Activated CD4-positive, alpha-beta T cell treated with anti-CD3 and anti-CD28 coated beads, Interleukin-2, Interleukin-4, amounts not matched to agents 100 ng/mL and 50 ng/mL, durations not matched to agents 16 hours and 8 hours (primary cell): ENCODE measurements at places on chromosomes 5 and 9.

DNA sequence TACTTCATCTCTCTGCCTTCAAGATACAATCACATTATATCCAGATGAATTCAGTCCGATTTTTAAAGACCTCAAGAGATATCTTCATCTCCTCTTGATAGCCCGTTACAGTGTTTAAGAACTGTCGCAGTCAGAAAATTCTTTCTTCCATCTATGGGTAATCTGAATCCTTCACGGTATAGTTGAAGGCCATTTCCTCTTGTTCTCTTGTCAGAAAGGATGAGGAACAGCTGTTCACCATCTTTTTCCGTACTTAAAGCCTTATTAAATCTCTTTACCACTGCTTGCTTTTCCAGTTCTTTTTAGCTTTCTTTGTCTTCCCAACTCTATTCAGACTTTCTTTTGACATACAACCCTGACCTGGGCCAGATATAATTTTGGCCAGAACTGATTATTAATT is 121.8 kb downstream of the XRCC4 start:
- DNase-seq: no peak

GRCh38 chr9:134187110-134187531 is 22.8 kb upstream of the RNU6ATAC start:
- no peak for DNase-seq

GRCh38 chr5:139523635-139524445 is 37.3 kb upstream of the UBE2D2 start:
- no peak for DNase-seq

DNA sequence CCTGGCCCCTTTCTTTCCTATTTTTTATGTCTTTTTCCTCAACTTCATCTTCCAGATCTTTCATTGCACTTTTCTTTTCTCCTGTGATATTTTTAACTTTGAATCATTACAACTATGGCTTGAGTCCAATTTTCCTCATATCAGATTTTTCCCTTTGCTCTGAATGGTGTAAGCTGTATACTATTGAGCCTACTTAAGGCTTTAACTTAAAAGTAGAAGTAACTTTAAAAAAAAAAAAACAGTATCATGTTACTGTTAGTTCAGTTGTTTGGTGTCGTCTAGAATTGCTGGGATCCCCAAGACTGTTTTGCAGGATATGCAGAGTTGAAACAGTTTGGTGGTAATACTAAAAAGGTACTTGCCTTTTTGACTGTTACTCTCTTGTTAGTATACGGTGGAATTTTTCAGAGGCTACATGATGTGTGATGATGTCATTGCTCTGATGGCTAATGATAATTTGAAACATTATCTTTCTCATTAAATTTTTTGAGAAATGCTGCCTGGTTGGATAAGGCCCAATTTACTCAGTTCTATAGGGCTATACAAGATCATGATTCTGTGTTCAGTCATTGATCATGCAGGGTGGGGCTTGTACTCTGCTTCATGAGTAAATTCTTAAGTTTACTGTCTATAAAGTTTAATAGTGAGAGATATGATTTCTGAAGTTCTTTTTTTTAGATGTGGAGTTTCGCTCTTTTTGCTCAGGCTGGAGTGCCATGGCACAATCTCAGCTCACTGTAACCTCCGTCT is 8.8 kb downstream of the NAA35 start:
- no peak for DNase-seq

DNA sequence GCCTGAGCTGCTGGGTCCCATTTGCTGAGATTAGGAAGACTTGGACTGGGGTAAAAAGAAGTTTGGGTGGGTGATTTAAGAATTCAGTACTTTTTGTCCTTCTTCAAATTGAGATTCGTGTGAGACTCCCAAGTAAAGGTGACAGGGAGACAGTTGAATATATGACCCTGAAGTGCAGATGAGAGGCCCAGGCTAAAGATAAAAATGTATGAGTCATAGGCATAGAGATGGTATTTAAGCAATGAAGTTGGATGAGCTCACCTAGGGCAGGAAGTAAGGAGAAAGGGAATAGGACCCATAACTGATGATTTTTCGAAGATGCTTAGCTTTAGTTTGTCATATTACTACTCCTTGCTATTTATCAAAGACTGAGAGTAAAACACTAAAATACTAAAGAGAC is 255.9 kb upstream of the ADRA1B start:
- no peak for DNase-seq

GRCh38 chr5:73506459-73506955 is 8.3 kb downstream of the BTF3 start:
- no peak for DNase-seq

GRCh38 chr9:107886826-107887225 is 397.3 kb upstream of the KLF4 start:
- DNase-seq: no peak

- DNase-seq: peak; percentile 89
Observed at GRCh38 chr9:114894609-114895433, 35.6 kb downstream of the TNFSF8 start.

GRCh38 chr9:79756414-79756813 is 184.6 kb downstream of the TLE4 start:
- no peak for DNase-seq
